ENCODE measurements at places on chromosomes 7 and 10.

DNA sequence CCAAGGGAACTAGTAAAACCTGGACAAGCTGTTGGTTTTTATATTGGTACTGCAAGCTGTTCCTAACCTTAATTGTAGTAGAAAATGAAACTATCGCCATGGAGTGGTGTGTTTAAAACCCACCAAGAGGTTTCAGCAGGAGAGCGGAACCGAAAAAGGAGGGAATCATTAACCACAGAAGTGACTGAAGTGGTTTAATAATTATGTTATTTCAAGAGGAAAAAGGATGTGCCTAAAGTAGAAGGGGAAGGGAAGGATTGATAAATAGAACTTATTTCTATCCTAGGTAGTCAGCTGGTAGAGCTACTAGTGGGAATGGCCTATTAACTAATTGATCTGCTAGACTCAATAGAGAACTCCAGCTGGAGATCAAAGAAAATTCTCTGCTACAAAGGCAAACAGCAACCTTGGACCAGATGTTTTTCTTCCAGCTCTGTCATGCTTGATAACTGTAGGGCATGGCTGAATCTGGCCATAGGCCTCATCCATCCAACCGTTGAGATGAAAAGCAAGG lies 91.8 kb downstream of the BAMBI start:
- DNase-seq, result no peak

- DNase-seq, result no peak
Measured at GRCh38 chr10:10626734-10627133, 390.9 kb upstream of the CELF2 start.

DNA sequence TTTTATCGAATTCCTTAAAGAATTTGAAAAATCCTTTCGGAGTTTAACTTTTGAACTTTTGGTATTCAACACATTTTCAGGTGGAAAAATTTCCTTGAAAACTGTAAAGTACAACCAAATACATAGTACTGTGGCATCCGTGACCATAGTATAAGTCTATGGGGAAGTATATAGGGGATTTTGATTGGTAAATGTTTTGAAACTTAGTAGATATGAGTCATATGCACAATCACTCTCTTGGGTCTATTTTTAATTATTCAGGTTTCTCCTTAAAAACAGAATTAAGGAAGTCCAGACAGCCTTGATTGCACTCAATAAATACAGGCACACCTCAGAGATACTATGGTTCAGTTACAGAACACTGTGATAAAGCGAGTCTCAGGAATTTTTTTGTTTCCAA lies 64.2 kb downstream of the AVL9 start:
- DNase-seq, result no peak

- DNase-seq, result no peak
Measured at GRCh38 chr7:11706666-11707605, 125.1 kb downstream of the THSD7A start.

GRCh38 chr10:83253011-83253671 lies 886.2 kb upstream of the GHITM start:
- DNase-seq, result no peak

DNA sequence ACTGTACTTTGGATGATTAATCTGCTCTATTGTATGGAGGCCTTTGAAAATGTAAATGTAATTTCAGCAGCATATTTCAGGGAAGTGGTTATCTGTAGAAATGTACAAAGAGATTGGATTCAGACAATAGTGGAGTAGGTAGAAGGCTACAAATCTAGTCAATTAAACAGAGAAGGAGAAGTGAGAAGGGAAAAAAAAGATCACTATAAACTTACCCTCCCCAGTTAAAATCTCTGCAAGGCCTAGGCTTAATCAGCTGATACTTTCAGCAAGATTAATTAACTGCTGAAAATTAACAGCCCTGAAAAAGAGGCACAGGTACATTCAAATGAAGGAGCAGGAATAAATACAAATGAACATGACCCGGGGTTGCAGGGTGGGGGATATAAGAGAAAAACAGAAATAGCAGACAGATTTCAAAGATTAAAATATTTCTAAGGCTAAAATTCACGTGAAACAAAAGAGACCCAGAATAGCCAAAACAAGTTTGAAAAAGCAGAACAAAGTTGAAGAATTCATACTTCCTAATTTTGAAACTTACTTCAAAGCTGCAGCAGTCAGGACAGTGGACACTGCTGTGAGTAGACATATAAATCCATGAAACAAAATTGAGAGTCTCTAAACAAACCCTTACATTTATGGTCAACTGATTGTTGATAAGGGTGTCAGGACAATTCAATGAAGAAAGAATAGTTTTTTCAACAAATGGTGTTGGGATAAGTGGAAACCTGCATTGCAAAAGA lies 96.0 kb downstream of the NRCAM start:
- DNase-seq, result no peak

DNA sequence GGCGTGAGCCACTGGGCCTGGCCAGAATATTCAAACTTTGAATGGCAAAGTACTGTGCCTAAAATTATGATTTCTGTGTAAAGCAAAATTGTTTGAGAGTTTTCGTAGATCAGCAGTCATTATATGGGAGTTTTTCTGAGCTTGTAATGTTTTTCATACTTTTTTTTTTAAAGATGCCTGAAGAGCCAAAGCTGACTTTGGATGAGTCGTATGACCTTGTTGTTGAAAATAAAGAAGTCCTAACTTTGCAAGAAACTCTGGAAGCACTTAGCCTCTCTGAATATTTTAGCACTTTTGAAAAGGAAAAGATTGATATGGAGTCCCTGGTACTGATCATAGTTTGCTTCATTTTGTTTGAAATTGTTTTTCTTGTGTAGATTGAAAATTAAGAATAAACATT lies 26.7 kb downstream of the SEC23IP start:
- DNase-seq, result no peak

DNA sequence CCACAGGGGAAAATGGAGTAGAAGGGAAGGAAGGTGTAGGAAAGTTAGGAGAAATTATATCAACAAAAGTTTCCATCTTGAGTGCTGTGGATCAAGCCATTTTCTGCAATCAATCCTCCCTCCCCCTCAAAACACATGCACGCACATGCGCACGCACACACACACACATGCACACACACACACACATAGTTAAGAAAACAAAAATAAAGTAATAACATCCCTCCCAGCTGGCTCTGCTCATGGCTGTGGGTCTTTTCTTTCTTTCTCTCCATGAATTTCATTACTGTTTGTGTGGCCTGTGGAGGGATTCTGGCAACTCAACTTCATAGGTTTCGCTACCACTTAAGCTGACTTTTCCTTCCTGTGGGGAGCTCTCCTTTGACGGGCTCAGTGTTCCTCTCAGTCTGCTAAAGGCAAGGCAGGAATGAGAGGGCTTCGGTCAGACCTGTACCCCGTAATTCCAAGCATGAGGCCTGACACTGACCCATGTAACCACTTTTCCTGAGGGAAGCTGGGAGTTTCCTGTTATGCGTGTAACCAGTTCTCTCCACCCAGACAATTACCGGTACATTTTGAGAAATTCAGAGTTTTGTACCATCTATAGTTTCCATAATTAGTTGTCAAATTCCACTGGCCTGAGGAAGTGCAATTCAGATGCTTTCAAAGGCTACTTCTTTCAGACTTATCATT lies 79.8 kb downstream of the ZNF92 start:
- DNase-seq, result no peak

- DNase-seq, result no peak
Measured at GRCh38 chr7:23175938-23176337, 5.9 kb upstream of the NUP42 start.

- DNase-seq, result peak; percentile 98
Measured at GRCh38 chr7:138459413-138460175, 465 bp upstream of the TRIM24 start.

- DNase-seq, result peak; percentile 98
Measured at GRCh38 chr7:33986951-33987947, 81.9 kb downstream of the BMPER start.

DNA sequence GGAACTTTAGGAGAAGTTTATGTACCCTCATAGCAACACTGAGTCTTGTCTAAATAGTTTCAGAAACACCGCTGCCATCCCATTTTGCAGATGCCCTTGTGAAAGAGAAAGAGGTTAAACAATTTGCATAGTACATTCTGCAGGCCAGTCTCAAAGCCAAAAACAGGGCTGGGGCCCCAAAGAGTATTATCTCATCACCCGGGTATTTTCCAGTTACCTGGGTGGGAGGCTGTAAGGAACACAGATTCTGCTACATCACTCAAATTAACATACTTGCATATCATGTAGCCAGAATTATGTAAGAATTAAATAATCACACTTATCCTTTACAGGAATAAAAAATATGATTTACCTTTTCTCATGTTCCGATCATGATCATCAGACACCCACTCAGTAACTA lies 3.1 kb upstream of the FAM171A1 start:
- no peak for DNase-seq

GRCh38 chr7:96045919-96046318 lies 273.6 kb downstream of the DYNC1I1 start:
- no peak for DNase-seq

DNA sequence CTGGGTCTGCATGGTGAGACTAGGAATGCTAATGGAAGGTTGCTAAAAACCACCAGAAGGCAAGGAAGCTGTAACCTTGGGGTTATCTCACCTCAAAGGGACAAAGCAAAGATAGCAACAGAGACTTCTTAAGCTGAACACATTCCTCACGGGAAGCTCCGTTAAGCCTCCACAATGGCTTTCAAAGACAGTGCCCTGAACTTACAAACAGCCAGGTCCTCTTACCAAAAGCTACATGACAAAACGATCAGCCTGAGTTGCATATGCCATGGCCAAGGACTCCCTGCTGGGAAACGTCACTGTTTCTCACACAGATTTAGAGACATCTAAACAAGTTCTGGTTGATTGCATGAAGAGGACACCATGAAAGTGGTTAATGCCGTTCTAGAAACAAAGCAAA lies 52.7 kb downstream of the HTR5A start:
- no peak for DNase-seq

- no peak for DNase-seq
Measured at GRCh38 chr7:139999516-139999915, 63.2 kb downstream of the PARP12 start.

DNA sequence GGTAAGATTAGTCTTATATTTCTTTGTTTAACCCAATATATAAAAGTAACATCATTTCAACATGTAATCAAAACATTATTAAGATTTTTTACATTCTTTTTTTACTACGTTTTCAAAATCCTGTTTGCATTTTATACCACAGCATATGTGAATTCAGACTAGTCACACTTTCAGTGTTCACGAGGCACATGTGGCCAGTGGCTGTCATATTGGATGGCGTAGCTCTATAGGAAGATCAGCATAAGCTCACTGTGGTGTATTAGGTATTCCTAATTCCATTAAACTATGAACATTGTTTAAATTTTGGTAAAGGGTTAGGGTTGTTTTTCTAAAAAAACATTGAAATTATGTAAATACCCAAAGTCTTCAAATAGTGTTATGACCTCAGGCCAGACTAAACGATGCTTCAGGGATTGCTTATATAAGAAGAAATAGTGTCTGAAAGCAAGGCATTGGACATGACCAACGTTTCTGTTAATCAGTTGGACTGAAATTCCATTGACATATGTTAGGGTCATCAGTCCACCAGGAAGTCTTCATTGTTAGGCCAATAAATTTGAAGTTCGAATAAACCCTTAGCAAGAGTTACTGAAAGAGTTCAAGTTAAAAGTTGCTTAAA lies 97.0 kb downstream of the BICC1 start:
- no peak for DNase-seq

DNA sequence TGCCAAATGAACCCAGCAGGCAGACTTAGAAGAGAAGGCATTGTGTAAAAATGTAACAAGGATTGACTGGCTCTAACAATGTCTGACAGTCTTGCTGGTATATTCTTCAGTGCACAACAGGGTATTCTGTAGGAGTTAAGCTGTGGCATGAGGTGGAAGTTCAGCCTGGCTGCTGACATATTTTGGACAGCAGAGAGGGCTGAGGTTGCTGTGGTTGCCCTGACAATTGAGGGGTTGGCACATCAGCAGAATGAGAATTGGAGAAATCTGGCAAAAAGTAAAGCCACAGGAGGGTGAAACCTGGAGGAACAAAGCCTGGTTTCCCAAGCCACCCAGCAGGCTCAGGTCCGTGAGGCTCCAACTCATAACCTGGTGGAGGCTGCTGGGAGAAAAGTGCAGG lies 220.2 kb downstream of the JAZF1 start:
- no peak for DNase-seq

DNA sequence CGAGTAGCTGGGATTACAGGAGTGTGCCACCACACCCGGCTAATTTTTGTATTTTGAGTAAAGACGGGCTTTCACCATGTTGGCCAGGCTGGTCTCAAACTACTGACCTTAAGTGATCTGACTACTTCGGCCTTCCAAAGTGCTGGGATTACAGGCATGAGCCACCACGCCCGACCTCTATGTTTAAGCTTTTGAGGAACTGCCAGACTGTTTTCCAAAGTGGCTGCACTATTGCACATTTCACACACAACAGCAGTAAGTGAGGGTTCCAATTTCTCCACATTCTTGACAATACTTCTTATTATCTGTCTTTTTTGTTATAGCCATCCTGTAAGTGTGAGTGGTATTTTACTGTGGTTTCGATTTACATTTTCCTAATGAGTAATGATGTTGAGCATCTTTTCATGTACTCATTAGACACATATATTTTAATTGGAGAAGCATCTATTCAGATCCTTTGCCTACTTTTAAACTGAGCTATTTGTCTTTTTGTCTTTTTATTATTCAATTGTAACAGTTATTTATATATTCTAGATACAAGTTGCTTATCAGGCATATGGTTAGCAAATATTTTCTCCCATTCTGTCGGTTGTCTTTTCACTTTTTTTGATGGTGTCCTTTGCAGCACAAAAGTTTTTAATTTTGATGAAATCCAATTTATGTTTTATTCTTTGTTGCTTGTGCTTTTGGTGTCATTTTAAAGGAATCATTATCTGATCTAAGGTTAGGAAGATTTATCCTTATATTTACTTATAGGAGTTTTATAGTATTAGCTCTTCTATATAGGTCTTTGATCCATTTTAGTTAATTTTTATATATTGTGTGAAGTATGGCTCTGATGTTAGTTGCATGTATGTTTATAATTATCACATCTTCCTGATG lies 12.8 kb upstream of the IRF5 start:
- no peak for DNase-seq

- DNase-seq, result no peak
Measured at GRCh38 chr10:121167534-121168243, 316.5 kb downstream of the WDR11 start.

- DNase-seq, result no peak
Measured at GRCh38 chr10:33031815-33032653, 74.0 kb upstream of the ITGB1 start.

GRCh38 chr10:80596391-80597257 lies 58.9 kb downstream of the SH2D4B start:
- DNase-seq, result peak; percentile 50

GRCh38 chr7:33243319-33243881 lies 114.0 kb downstream of the BBS9 start:
- DNase-seq, result peak; percentile 26

DNA sequence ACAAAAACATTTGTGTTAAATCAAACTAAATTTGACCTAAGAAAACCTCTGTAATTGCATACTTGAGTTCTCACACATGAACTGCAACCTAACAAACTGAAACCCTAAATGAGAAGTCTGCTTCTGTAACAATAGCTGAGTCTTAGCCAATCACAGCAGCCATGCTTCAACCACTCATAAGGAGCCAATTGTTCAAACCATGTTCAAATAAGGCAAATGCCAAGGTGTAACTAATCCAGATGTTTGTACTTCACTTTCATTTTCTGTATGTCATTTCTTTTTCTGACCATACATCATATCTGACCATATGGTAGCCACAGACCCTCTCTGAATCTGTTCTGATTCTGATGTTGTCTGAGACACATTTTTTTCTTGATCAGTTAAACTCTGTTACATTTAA lies 47.5 kb upstream of the ANTXRL start:
- DNase-seq, result no peak

GRCh38 chr7:69211739-69212138 lies 386.5 kb upstream of the AUTS2 start:
- no peak for DNase-seq

Data from brain microvascular endothelial cell (primary cell).